T-helper 17 cell (primary cell): ENCODE measurements at places on chromosomes 16 and 17.

DNA sequence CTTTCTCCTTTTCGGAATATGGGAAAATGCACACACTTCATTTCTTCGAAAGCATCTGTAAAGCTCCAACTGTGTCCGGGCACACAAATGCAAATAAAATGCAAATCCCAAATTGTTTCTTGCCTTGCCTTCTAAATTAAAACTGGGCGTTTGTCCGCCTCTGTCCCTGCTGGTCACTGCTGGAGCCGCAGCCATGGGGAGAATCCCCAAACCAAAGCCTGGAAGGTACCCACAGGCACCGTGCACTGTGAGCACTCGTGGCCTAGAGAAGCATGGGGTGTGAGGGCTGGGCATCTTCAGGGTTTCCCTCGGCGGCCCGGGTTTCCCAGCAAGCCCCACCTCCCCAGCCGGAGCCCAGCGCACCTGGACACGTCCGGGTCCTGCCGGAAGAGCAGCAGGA is 2.9 kb downstream of the SLC47A2 start:
- DNase-seq = no peak

GRCh38 chr16:2092866-2093265 is 42.8 kb downstream of the PKD1 start:
- DNase-seq = no peak

GRCh38 chr17:17484451-17484899 is 7.7 kb downstream of the MED9 start:
- DNase-seq = no peak

DNA sequence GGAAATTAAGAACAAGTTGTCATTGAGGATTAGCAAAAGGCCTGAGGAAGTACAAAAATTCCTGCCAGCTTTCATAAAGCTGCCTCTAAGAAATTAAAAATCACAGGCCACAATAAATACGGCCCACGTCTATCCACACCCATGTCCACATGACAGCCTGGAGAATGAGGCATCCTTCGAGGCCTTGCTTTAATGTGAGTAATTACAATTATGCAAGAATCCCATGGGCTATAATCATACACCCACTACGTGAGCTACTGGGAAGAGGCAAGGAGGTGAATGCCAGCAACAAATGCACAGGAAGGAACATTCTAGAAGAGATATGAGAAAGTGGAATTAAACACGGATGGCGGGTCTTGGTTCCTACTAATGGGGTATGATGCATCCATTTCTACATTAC is 65.4 kb upstream of the ZFHX3 start:
- no peak for DNase-seq

- DNase-seq = no peak
Measured at GRCh38 chr16:88065747-88066142, 114.5 kb downstream of the BANP start.

- DNase-seq = no peak
Measured at GRCh38 chr17:1755827-1756262, 6.0 kb upstream of the SERPINF1 start.

- DNase-seq = no peak
Measured at GRCh38 chr17:31062346-31062745, 32.4 kb upstream of the NF1 start.

GRCh38 chr16:21235199-21235585 is 1.7 kb downstream of the ANKS4B start:
- DNase-seq = no peak

DNA sequence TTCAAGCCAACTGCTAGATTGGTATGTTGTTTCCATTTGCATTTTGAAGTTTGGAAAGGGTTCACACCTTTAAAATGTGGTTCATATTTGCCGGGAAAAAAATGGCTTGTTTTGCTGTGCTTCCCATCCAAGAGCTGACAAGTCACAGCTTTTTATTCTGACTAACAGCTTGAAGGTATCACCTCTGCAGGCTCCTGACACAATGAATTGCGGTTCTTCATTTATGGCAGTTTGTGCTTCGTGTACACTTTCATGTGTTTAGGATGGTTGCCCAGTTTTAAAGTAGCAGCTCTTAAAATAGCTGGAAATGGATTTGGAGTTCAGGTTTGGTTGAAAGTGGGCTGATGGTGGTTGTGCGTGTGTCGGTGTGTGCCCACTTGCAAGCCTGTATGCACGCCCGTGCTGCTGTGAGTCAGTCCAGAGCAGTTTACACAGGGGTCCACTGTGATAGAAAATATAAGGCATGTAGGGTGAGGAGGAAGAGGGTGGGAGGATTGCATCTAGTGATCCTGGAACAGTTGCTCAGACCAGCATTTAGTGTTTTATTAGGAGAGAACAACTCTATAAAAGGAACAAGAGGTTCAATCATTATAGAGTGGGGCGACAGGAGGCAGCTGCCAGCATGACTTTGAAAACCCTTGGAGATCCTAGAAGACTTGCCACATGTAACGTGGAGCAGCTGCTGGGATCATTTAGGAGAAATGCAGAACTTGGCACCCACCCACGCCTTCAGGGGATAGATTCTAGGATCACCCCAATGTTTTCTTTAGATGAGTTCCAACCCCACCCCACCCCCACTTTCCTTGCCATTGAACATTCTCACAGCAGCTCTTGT is 108.0 kb upstream of the TBX2 start:
- no peak for DNase-seq

DNA sequence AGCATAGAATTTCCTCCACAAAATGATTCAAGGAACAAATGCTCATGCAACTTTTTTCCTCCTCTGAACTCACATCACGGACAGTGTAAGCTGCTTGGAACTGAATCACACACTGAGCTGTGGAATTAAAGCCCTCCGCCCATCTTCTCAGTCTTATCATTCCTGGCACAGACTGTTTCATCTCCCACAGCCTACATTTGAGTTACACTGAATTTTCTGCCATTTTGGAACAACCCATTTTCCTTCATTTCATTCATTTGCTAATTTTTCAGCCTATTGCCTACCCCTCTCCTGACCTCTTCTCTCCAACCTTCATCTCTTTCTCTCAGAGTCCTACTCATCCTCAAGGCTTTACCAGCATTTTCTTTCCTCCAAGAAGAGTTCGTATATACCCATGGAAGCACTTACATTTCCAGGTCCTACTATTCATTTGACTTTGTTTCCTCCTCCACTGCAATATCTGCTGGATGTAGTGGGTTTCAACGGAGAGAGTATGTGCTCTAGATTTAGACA is 39.1 kb upstream of the TOM1L1 start:
- DNase-seq = no peak

GRCh38 chr16:53914736-53915135 is 210.8 kb downstream of the FTO start:
- no peak for DNase-seq

DNA sequence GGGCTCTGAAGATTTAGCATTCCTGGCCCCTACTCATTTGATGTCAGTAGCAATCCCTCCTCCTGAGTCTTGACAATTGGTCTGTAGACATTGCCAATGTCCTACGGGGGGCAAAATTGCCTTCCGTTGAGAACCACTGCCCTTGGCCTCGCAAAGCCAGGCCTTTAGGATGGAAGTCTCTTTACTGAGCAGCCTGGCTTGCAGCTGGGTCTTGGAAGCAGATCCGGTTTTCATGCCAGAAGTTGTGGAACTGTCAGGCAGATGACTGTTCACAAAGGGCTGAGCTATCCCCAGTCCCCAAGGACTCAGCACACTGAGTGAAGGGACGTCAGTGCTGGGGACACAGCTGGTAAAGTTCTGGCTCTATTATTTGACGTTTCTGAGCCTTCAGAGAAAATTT is 83.2 kb downstream of the WSCD1 start:
- no peak for DNase-seq

GRCh38 chr17:48192321-48192731 is 84.8 kb downstream of the SNX11 start:
- DNase-seq = no peak

GRCh38 chr17:17892731-17893130 is 55.9 kb upstream of the SREBF1 start:
- no peak for DNase-seq

DNA sequence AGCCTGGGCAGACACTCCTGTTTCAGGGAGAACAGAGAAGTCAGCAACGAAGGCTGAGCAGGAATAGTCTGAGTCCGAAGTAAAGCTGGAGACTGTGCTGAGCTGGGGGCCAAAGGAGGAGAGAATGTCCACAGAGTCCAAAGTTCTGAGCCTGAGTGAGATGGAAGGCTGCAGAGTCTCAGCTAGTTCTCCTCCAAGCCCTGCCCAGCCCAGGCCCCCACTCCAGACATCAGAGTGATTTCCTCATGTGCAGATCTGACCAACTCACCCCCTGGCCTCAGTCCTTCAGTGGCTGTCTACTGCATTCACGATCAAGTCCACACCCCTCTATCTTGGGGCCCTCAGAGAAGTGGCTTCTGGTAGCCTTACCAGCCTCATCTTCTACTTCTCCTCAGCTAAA is 21.6 kb downstream of the SLC13A5 start:
- DNase-seq = no peak

- DNase-seq = no peak
Measured at GRCh38 chr17:75004371-75004770, 8.1 kb upstream of the MRPL58 start.

GRCh38 chr17:47184681-47185080 is 4.4 kb downstream of the CDC27 start:
- DNase-seq = no peak
